ENCODE measurements at places on chromosomes 7 and 10. TPM values are rescaled to one million over a fixed set of nuclear protein-coding genes. Genes with fewer than 3 reads are reported as not detected.

The C10orf143 gene
- total RNA-seq: 6.5 TPM

The TBX20 gene
- not detected for total RNA-seq

The MYPN gene
- total RNA-seq: 0.17 TPM

The SUN3 gene
- total RNA-seq: not detected

The SLC26A4 gene
- total RNA-seq: 0.51 TPM

The OPN4 gene
- not detected for total RNA-seq

DNA sequence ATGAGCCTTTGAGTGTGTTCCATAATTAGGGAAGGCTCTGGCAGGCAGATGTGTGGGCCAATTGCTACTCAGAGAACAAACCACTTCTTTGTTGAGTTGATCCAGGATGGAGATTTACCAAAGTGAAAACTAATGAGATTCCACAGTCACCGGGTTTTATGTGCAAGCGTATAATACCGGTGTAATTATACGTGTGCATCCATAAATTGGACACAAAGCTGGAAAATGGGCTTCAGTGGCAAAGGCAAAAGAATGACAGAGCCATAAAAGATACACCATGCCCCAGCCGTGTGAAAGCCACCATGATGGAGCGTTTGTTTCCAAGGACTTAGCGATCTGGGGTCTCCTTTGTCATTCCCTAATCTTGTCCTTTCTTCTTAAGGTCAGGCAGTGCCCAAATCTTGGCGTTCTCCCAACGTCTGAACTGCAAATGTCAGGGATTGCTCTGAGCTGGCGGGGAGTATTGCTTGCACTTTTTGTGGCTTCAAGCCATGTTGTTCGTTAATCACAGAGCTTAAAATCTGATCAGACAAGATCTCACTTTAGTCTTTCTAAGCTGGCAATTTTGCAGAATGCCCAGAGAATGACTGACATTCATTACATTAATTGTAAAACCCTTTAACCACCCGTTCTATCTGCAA is 70.1 kb downstream of the NPTX2 start:
- no peak for DNase-seq

- DNase-seq: no peak
Measured at GRCh38 chr10:131358741-131359442, 47.4 kb upstream of the TCERG1L start.

DNA sequence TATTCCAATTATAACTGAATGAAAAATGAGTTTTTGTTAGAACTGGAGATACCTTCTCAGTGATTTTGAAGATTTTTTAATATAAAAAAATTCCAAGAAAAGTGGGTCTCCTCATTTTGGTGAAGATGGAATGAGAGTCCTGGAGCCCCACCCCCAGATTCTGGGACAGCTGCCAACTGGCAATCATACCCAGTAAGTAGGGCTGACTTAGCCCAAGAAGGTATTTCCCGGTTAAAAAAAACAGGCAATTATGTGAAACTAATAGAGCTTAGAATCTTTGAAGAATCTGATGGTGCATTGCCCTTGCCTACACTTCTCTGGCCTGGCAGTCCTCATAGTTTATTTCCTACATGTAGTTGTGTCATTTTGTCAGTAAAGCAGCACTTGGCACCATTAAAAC is 52.8 kb upstream of the VWDE start:
- no peak for DNase-seq

GRCh38 chr7:55314967-55315366 is 50.2 kb upstream of the LANCL2 start:
- no peak for DNase-seq

- no peak for DNase-seq
Measured at GRCh38 chr10:98994030-98994429, 241.6 kb downstream of the HPSE2 start.

DNA sequence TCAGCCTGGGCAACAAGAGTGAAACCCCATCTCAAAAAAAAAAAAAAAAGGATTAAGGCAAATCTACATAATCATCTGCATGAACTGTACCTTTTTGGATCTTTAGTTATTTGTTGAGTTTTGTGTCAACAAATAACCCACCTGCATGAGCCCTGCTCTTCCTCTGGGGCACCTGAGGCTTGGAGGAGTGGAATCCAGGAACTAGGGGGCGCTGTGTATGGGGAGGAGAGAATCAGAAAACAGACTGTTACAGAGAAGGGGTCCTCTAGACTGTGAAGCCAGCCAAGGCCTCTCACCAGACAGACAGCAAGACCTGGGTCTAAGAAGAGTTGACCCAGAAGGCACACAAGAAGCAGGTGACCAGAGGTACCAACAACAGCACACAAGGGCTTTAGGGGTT is 682.8 kb upstream of the NRP1 start:
- no peak for DNase-seq

- DNase-seq: no peak
Measured at GRCh38 chr10:34627331-34627730, 187.8 kb downstream of the PARD3 start.

DNA sequence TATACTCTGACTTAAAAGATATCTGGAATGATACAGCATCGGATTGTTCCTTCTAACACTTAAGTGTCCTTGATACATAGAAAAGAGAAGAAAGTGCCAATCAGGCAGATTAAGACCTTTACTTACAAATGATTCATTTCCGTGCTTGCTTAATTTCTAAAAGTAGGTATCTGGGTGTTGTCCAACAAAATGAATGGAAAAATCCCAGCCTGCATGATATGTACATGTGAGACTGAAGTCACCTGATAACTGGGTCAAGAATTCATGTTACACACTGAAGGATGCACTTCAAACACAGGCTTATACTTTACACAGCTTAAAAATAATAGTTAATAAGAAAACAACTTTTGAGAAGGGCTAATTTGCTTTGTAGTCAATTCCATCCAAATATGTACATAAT is 25.2 kb upstream of the PLXDC2 start:
- no peak for DNase-seq

GRCh38 chr7:135710417-135711138 is 17.4 kb downstream of the SLC13A4 start:
- DNase-seq: no peak

GRCh38 chr10:49150426-49150825 is 16.6 kb upstream of the FAM170B start:
- no peak for DNase-seq

Measured in ovary (tissue), 10 donors.